ENCODE measurements at places on chromosomes 3 and 15.

DNA sequence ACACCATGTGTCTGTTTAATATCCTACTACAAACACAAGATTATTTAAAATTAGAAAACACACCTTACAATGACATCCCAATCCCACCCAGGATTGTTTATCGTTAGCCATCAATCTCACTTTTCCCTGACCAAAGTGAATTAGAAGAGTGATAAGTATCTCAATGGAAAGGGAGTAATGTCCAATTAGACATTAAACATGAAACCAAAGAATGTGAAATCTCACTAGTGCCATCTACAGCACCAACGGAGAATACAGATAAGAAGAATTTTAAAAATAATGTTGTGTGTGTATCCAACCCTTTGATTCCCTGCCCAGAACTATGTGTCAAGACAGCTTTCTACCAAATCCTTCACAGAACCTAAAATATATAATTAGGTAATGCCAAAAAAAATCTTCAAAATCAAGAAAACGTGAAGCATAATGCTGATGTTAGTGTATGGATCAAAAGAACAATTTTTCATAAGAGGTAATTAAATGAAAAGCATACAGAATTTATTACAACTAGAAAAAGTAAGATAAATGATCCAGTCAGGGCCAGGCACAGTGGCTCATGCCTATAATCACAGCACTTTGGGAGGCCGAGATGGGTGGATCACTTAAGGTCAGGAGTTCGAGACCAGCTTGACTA is 64.2 kb downstream of the SCAPER start:
- DNase-seq, result no peak

- DNase-seq, result peak; percentile 70
Measured at GRCh38 chr15:59371458-59372351, 966 bp downstream of the MYO1E start.

- DNase-seq, result no peak
Measured at GRCh38 chr3:32685543-32686185, 676 bp downstream of the CNOT10 start.

DNA sequence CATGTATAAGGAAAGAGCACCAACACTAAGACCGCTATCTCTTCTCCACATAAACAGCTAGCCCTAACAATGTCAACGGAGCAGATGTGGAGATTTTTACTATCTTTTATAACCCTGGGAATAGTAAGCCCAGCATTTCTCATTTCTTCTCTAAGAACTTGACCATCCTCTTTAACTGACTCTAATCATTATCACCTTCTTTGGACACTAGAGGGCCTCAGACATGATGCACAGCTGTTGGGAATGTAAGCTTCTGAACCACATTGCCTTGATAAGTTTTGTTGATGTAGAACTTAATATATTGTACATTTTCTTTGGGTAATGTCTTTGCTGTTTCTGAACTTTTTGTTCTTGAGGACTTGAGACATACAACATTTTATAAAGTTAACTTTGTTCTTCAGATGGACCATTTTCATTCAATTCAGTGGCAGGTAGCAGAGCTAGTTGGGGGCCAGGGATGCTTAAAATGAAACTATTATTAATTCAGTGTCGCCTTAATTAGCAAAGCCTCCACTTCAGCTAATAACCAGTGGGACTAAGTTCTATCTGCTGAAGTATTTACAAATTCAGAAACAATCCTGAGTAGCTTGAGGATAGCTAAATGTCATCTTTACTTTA is 9.6 kb upstream of the TAGLN3 start:
- no peak for DNase-seq
